HFFc6 (cell line): ENCODE measurements at places on chromosomes 7 and 10. TPM values are rescaled to one million over a fixed set of nuclear protein-coding genes. Genes with fewer than 3 reads are reported as not detected.

The CFAP46 gene
- total RNA-seq: 0.17 to 1.3 TPM (median 1.2 TPM) in 3 replicates

The SLC39A12 gene
- not detected in 3 replicates for total RNA-seq

The PTPRZ1 gene
- total RNA-seq: 0.13 TPM in 1 of 3 replicates, not detected in the others

The UTF1 gene
- not detected in 3 replicates for total RNA-seq

The TCAF2 gene
- 1.2 to 2.3 TPM (median 2.0 TPM) in 3 replicates for total RNA-seq
